ENCODE measurements at places on chromosomes 5 and 9. TPM values are rescaled to one million over a fixed set of nuclear protein-coding genes. Genes with fewer than 3 reads are reported as not detected.

GRCh38 chr9:124835026-124835557 lies 18.2 kb upstream of the WDR38 start:
- no peak for DNase-seq

DNA sequence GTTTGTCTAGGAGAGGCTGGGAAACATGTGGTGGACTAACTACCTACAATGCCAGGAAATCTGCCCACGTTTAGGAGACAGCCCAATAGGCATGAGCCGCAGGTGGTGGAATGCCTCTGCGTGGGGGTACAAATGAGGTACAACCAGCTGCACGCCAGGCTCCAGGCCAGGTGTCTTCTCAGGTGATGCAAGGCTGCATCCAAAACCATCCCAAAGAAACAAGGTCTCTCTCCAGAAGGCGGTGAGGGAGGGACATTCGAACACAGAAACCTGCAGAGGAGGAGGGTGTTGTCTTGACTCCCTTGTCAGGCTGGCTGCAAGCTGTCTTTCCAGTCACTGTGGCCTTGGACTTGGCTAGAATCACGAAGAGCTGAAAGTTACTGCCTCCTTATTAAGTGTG lies 11.6 kb downstream of the ANKH start:
- DNase-seq: no peak

- DNase-seq: no peak
These were observed 10.5 kb downstream of the PSD2 start for GRCh38 chr5:139806111-139806510.

DNA sequence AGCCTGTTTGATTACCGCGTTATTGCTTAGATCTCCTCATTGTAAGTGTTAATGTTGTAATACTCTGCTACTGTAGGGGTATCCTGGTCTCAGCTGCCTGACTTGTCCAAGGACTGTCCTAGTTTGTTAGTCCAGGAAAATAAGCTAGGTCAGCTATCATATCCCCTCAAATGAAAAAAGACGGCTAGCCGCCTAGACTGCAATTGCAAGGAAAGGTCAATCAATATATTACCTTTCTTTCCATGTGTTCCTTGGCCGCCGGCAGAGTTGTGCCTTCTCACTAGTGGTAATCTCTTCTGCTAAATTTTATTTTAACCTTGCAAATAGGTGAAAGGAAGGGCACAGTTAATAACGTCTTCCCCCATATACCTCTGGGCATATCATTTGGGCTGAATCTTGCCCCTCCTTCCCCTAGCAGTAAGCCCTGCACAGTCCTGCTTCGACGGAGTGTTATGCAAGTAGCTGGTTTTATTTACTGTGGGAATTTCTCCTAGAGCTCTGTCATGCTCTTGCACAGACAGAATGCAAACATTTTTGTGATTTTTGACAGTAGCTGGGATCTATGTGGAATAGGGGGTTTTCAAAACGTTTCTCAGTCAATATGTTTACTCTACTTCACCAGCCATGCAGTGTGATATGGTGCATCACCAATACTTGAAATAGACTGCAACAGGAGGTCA lies 288.5 kb downstream of the MAST4 start:
- DNase-seq: no peak

DNA sequence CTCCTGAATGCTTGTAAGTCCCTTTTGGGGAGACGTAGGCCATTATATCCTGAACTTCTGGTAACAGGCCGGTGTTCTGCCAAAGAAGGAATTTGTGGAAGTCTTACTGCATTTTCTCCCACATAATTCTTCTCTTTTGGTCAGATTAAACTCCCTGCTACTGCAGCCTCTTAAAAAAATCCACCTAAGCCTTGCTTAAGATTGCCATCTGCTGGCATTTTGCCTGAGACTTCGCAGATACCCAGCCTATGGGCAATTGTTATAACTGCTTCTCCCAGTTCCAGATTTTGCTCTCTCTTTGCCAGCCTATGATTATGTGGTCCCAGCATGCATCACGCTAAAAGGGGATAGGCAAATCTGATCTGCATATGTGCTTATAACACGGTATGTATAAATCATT lies 391.6 kb upstream of the CHD1 start:
- DNase-seq: peak; percentile 49

GRCh38 chr9:83154821-83155220 lies 91.9 kb upstream of the RASEF start:
- no peak for DNase-seq

- DNase-seq: no peak
These were observed 24.4 kb downstream of the ANKRD33B start for GRCh38 chr5:10588109-10588775.

- DNase-seq: no peak
These were observed 132.1 kb downstream of the MACROH2A1 start for GRCh38 chr5:135266975-135267374.

- DNase-seq: no peak
These were observed 85.9 kb upstream of the FAM120A start for GRCh38 chr9:93365427-93366118.

- no peak for DNase-seq
These were observed 27.0 kb downstream of the SKP1 start for GRCh38 chr5:134149571-134150303.

Gene PRRX2
- total RNA-seq: 1.5 TPM

Gene GRIA1
- 3.3 TPM for total RNA-seq

Measured in neural progenitor cell (in vitro differentiated cells).